CD8-positive, alpha-beta T cell (primary cell): ENCODE measurements at places on chromosomes 5 and 9.

GRCh38 chr9:79431019-79431679 lies 140.6 kb upstream of the TLE4 start:
- no peak for DNase-seq

DNA sequence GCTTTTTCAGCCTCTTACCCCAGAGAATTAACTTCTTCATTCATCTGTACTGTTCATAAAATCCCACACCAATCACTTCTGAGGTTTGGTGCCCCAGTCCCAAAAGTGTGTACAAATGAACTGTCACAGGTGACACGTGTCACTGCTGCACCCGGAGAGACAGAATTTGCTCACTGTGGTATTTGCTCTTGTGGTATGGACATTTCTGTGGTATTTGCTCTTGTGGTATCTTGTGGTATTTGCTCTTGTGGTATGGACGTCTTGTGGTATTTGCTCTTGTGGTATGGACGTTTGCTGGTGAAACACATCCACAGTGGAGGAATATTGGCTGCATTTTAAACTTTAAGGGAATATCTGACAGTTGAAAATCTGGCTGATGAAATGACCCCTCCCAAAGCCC lies 214.9 kb upstream of the DAP start:
- no peak for DNase-seq

DNA sequence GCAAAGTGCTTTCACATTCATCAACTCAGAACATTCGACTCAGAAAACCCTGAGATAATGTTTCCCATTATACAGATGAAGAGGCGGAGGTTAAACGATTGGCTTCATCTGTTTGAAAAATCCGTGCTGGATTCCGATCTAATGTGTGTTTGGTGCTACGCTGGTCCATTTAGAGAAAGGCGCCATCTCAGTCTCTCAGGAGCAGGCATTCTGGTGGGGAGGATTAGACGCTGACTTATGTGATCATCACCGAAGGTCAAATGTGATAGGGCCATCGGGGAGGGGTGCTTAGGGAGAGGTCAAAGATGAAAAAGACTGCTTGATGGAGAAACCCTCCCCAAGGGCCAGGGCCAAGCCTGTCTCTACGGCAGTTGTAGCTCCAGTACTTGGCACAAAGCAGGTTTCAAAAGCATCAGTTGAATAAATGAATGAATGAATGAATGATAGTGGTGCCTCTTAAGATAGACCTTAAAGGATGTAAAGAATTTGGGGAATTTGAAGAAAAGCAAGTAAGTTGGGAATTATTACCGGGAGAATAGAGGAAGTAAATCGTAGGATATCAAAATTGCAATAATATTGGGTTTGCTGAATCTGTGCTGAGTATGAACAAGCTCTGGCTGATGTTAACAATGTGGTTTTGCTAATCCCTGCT lies 160.6 kb upstream of the SHB start:
- no peak for DNase-seq

- DNase-seq = no peak
Observed at GRCh38 chr9:133355881-133356357, 368 bp downstream of the SURF1 start.

GRCh38 chr5:32369542-32370155 lies 56.9 kb upstream of the MTMR12 start:
- no peak for DNase-seq

DNA sequence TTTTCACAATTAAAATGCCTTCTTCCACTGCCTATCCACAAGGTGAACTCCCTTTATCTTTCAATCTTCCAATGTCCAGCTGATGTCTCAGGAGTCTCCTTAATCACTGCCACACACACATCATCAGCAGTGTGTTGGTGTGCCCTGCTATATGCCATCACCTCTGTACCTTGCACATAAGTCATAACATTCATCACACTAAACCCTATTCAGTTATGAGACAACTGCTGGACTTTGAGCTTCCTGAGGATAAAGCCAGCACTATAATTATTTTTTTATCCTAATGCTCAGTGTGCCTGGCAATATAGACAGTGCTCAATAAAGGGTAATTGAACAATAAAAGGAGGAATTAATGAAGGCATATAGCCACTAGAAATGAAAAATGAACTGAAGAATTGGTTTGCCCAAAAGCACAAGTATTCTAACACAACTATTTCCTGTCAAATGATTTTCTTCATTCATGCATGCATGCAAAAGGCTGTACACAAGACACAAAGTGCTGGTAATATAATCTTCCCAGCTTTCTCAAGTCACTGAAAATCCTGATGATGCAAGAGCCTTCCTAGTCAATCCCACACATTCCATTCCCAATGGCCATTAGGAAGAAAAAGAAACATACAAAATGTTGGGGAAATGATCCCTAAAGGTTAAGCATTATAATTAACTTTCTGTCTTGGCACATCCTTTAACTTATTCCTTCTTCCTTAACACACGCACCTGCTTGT lies 32.4 kb downstream of the LPAR1 start:
- no peak for DNase-seq

- no peak for DNase-seq
Observed at GRCh38 chr9:5838884-5839571, 6.1 kb upstream of the ERMP1 start.

DNA sequence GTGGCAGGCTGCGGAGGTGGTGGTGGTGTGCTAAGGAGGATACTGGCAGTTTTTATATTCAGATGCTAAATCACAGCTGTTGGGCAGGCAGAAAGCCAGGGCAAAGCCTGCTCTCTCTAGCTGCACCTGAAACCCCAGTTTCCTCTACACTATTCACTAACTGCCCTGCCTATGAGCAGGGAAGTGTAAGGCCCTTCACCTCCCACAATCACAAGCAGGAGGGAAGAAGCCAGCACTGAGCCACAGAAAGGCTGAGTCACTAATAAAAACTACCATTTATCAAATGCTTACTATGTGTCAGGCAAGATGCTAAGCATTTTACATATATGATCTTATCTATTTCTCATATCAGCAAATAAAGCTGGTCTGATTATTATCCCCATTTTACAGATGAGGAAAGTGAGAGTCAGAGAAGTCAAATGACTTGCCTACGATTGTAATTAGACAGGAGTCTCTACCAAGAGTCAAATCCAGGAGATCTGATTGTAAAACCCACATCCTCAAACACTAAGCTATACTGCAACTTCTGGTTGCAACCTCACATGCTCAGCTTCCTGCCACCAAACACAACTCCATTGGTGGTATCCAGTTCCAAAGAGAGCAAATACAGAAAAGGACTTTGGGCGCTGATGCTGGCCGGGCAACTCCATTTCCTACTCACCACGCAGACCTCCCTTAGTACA lies 17.7 kb upstream of the IL6ST start:
- peak; percentile 27 for DNase-seq

GRCh38 chr5:91127456-91128081 lies 255.5 kb downstream of the ARRDC3 start:
- DNase-seq = no peak

DNA sequence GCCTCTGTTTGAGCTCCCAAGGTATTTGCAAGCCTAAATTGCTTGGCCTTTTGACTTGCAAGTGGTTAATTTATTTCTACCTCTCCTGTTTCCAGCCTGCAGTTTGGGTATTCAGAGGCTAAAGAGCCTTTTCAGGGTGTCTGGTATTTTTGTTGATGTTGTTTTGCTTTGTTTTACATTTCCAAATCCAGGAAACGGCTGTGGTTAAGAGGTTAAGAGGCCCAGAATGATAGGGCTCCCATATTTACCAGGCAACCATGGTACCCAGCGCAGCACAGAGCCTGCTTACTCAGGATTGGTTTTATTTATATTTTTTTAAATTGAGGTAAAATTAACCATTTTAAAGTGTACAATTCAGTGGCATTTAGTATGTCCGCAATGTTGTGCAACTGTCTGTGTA lies 92.1 kb downstream of the PDZD2 start:
- no peak for DNase-seq

DNA sequence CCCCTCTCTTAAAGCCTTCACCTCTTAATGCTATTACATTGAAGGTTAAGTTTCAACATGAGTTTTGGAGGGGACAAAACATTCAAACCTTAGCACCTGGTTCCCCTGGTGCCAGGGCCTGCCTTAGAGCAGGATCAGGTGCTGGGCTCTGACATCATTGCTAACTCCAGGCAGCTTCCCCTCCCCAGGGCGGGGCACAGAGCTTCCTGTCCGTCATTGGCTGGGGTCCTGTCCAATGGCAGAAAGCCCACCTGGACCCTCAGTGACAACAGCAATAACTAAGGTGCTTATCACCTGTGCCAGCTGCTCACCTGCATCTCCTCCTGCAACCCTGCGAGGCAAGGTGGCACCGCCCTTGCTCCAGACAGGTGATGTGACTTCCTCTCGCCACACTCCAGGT lies 177.4 kb downstream of the NSG2 start:
- DNase-seq = no peak

DNA sequence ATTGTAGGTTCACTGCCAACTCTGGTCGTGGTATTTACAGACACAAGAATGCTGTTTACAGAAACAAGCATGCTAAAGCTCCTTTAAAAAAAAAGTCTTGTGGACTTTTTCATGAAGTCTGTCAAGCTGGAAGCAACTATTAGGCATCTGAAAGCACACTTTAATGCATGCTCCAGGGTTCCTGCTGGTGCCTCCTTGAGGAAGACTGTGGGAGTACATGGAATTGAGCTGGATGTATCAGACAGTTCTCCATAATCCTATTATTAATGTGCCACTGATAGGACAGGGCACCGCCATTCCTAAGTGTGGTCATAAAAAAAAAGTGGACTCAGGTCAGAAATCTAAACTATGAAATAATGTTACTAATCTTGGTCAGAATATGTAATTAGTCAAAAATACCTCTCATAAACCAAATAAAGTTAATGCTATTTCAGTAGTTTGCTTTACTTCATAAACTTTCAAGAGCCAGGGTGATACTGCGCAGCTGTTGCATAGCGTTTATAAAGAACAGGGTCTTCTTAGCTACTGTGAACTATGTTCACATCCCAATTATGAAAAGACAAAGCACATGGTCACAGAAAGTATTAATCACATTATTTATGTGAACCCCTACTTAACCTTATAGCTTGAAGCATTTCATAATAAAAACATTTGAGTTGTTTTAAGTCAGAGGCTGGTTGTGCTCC lies 390.8 kb upstream of the PTGER4 start:
- DNase-seq = no peak

GRCh38 chr9:99340281-99340680 lies 118.2 kb downstream of the SEC61B start:
- DNase-seq = no peak

DNA sequence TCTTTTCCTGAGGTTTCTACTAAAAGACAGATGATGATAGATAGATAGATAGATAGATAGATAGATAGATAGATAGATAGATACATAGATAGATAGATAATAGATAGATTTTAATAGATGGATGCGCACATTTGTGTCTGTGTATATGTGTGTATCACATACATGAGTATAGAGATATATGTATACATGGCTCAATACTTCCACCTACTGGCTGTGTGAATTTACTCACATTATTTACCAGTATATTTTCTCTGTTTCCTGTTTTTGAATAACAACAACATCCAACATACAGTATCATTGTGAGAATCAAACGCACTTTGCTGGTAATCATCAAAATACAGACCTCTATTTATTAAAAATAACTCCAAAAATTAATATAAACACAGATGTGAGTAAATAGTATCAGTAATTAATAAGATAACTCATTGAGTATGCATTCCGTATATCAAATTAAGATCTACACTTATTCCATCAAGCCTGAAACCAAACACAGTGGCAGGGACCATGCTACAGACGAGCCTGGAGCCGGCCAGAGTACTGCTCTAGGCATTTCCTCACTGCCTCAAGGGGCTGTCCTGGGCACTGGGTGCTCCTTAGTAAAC lies 338.0 kb downstream of the SEMA5A start:
- no peak for DNase-seq

GRCh38 chr5:117792476-117792875 lies 1195.9 kb downstream of the DTWD2 start:
- no peak for DNase-seq

GRCh38 chr9:118281772-118282171 lies 577.6 kb downstream of the TLR4 start:
- DNase-seq = no peak

GRCh38 chr5:31485376-31486207 lies 46.3 kb downstream of the DROSHA start:
- no peak for DNase-seq

DNA sequence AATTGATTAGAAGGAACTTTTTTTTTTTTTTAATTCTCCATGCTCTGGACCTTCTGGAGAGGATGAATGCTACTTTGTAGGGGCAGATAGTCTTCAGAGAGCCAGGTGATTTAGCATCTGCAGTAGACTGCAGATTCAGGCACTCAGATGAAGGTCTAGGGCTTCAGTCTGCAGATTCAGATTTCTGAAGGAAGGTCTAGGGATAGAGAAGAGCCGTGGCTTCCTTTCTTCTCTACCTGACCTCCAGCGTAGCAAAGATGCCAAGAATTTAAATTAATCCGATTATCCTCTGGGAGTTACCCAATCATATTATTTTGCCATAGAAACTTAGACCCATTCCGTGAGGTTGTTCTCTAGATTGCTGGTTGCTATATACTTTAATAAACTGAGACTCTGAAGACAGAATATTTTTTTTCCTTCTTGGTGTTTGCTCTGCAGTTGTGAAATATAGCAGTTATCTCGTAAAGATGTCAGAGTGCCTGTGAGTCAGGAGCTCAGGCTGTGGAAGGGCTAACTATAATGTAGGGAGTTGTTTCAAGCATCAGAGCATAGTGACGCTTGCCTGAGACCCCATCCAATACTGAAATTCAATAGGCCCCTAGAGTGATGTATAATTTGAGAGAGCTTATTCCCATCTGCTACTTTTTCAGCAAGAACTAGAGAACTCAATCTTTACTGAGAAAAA lies 132.7 kb upstream of the SLC12A2 start:
- DNase-seq = no peak

DNA sequence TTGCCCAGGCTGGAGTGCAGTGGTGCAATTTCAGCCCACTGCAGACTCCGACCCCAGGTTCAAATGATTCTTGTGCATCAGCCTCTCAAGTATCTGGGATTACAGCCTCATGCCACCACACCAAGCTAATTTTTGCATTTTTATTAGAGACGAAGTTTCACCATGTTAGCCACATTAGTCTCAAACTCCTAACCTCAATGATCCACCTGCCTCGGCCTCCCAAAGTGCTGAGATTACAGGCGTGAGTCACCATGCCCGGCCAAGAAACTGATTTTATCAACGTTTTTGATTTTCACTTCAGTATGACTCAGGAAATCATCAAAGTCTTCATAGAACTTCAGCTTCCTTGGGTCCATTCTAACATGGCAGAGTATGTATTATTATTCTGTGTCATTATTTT lies 125.4 kb downstream of the GABRG2 start:
- no peak for DNase-seq

DNA sequence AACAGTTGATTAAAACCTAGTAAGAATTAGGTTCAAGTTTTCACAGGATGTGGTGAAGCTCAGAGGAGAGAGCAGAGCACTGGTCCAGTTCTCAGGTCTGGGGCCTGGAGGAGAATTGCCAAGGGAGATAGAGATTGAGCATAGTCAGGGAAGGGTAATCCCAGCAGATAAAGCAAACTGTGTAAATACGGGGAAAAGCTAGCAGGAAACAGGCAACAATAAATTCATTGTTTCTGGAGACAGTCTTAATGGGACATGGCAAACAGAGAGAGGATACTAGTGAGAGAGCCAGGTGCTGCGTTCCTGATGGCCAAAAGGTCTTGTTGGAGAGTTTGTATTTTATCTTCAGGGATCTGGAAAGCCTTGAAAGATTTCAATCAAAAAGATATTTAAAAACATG lies 333.0 kb downstream of the PDE4D start:
- DNase-seq = no peak
